ENCODE measurements at places on chromosomes 4 and X. TPM values are rescaled to one million over a fixed set of nuclear protein-coding genes. Genes with fewer than 3 reads are reported as not detected.

Gene PCDH10
- total RNA-seq, result 2.5 TPM

Gene PHOX2B
- total RNA-seq, result not detected

Gene REPS2
- total RNA-seq, result 0.17 TPM

Gene ALAS2
- not detected for total RNA-seq

Gene XG
- total RNA-seq, result not detected

Gene NRK
- not detected for total RNA-seq

- DNase-seq, result no peak
Observed at GRCh38 chr4:150038335-150039076, 39.7 kb upstream of the DCLK2 start.

DNA sequence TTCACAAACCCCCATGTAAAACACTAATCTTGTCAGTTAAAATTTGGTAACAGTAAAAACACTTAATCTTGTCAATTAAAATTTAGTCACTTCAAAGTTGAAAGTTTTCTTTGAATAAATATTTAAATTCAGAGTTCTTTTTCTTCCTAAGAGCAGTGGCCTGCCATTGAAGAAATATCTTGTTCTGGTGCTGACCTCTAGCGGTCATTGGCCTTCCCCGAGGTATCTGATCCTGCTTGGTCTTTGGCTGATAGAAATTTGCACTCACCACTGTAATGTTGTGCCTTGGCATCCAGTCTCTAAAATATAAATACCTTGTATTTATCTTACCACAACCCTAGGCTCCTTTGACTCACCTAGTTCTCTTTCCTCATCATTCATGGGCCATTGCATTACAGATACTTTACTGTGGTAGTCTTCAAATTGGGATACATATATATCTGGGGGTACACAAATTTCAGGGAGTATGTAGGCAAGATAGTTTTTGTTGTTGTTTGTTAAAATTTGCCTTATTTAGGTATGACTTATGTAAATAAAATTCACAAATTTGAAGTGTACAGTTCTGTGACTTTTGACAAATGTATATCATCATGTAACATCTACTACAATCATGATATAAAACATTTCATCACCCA lies 6.7 kb upstream of the ART3 start:
- DNase-seq, result peak; percentile 44

DNA sequence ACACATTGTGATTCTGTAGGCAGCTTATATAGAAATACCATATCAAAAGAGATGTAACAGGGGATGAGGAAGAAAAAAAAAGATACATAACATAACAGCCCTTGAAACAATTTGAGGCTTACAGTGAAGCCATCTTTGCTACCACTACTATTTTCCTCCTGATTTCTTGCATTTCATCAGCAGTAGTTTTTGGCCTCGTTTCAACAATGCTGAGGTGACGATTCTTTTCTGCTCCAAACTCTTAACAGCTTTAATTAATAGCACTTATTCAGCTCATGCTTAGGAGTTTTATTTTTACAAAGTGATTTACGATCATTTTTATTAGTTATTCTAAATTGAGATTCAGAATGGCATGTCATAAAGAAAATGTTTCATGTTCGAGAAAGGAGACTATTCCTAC lies 163.2 kb downstream of the DCK start:
- DNase-seq, result no peak

- peak; percentile 71 for DNase-seq
Observed at GRCh38 chrX:119735467-119735866, 22.9 kb upstream of the SOWAHD start.

GRCh38 chr4:98557194-98557892 lies 101.1 kb downstream of the TSPAN5 start:
- DNase-seq, result no peak

DNA sequence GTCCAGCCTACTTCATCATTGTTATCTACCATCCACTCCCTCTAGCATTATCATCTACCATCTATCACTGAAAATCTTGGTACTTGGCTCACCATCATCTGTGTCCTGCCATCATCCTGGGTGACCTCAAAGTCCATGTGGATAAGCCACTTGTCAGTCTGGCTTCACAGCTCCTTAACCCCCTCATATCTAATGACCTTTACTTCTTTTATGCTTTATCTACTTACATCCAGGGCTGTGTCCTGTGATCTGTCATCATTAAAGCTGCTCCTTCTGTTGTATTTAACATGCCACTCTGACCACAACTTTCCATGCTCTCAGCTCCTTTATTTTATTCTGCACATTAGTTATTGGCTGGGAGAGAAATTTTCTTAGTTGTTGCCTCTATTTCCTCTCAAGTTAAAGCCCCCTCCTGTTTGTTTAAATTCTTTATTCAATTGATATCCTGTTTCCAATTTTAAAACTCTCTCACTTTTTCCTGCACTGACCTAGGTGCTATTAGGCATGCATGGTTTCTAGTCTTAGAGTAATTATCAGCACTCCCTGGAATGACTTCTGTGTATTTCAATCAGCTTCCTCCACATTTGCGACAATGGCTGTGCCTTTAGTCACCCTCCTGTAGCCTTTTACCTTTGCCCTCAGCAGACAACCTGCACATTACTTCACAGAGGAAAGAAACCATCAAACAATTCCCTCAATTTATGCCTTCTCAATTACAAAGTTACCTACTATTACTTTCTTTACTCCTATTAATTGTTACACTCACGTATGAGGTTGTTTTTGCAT lies 8.1 kb upstream of the FABP2 start:
- no peak for DNase-seq

DNA sequence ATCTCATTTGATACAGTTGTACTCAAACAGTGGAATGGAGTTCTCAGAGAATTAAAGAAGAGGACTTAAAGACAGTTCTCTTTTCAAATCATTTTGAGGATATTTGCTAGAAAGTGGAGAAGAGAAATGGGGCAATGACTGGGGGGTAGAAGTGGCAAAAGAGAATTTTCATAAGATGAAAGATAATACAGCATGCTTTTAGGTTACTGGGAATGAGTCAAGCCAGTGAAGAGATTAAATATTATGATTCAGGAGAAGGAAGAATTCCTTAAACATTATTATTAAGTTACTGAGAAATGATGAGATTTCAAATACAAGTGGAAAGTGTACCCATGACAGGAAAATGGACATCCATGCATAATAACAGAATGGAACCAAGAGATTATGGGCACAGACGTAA lies 219.0 kb upstream of the DKK2 start:
- no peak for DNase-seq

GRCh38 chr4:3485886-3486540 lies 22.9 kb downstream of the DOK7 start:
- DNase-seq, result no peak

- no peak for DNase-seq
Observed at GRCh38 chr4:125519371-125520146, 204.8 kb downstream of the FAT4 start.

GRCh38 chr4:83582289-83582785 lies 46.4 kb downstream of the GPAT3 start:
- no peak for DNase-seq

GRCh38 chrX:2712890-2713840 lies 22.1 kb downstream of the CD99 start:
- no peak for DNase-seq

DNA sequence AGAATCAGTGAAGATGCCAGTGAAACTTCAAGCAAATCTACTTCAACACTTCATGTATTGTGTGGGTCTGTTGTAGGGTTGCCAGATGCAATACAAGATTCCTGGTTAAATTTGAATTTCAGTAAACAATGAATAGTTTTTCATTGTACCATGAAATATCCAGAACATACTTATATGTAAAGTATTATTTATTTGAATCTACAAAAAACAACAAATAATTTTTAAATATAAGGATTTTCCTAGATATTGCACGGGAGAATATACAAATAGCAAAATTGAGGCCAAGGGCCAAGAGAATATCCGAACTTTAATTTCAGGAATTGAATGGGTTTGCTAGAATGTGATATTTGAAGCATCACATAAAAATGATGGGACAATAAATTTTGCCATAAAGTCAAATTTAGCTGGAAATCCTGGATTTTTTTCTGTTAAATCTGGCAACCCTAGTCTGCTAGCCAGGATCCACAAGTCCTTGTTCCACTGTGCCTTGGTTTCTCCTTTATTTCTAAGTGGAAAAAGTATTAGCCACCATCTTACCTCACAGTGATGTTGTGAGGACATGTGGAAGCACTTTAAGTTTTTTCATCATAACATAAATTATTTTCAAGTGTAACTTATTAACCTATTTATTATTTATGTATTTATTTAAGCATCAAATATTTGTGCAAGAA lies 2.3 kb downstream of the CXCL8 start:
- no peak for DNase-seq

DNA sequence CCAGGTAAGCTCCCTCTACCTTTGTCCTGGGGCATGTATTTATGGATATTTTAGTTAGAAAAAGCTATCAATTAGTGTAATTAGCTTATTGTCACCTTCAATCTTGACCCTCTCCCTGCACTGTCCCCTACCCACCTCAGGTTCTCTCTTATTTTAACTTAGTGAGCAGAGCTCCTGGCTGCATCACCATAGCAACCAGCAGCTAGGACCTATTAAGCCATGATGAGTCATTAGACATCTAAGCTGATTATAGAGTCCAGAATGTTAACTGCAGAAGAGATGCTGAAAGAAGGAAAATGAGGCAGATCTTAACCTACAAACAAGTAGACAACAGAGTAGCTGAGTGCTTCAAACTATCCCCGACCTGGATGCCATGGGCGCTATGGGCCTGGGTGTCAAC lies 36.6 kb downstream of the MAGEE2 start:
- no peak for DNase-seq

DNA sequence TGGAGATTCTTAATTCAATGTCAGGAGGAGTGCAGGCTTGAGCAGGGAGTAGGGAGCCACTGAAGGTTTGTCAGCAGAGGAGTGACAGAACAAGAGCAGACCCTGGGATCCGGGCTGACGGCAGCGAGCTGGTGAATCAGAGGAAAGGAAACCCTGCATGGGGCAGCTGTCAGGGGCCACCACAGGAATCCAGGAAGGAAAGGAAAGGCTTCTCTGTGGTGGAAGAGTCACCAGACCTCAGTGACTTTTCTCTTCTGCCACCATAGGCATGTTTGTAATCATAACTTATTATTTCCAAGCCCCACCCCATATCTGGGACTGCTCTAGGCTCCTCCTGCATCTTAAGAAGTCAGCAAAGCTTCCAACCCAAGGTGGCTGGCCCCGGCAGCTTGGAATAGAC lies 150.9 kb downstream of the BCOR start:
- DNase-seq, result peak; percentile 45

Data from Caki2 (cell line).